Activated CD8-positive, alpha-beta memory T cell treated with anti-CD3 and anti-CD28 coated beads for 24 hours (primary cell): ENCODE measurements at places on chromosomes 3 and 15.

DNA sequence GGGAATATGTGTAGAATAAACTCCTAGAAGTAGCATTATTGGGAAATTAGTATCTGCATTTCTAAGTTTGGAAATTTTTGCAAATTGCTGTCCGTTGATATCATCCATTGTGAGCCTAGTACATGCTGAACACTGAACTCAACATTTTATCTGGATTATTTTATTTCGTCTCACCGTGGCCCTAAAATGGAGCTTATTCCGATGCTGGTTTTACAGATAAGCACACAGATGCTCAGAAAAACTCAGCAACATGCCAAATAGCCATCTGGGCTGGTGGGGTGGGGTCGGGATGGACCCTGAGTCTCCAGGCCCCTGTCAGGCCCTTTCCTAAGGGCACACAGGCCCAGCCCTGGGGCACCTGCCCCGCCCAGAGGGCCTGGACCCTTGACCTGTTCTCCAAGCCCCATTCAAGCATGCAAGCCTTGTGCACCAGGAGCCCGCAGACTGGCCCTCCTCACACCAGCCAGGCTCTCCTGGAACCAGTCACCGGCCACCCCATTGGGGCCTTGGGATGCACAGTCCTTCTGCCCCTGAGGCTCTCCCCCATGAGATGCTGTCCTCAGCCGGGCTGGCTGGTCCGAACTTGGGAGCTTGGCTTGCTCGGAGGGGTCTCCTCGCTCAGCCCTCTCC lies 20.7 kb upstream of the KLF13 start:
- DNase-seq = peak; percentile 50

GRCh38 chr3:131193641-131194238 lies 167.1 kb downstream of the NEK11 start:
- DNase-seq = no peak

- no peak for DNase-seq
These were observed 251.9 kb downstream of the TJP1 start for GRCh38 chr15:29570121-29570947.

GRCh38 chr15:78197632-78198031 lies 36.7 kb downstream of the ACSBG1 start:
- DNase-seq = no peak

DNA sequence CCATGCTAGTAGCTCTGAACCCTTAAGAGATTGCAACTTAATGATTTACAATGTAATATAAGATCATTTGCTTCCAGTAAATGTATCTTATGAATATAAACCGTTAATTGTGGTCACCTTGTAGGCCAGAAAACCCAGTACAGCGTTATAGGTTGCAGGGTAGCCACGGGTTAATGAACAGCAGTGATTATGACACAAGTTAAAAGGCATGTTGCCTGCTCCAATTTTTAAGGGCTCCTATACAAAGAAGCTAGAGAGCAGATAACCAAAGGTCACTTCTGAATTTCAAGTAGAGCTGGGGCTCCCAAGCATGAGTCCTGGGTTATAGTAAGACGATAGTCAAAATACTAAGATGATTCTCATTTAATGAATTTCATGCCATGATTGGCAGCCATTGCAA lies 13.5 kb downstream of the GUCA1C start:
- DNase-seq = no peak

DNA sequence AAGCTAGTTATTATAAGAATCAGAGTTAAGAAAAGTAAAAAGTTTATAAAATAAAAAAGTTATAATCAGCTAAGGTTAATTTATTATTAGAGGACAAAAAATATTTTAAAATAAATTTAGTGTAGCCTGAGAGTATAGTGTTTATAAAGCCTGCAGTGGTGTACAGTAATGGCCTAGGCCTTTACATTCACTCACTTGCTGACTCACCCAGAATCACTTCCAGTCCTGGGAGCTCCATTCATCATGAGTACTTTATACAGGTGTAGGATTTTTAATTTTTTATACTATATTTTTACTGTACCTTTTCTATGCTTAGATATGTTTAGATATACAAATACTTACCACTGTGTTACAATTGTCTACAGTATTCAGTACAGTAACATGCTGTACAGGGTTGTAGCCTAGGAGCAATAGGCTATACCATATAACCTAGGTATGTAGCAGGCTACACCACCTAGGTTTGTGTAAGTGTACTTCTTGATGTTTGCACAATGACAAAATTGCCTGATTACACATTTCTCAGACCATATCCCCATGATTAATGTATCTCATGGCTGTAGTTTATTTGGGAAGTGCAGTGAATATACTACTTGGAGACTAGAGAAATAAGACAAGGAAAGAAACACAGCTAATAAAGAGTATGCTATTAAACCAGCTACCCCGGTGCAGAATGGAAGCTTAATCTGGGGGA lies 101.9 kb upstream of the GALNT15 start:
- no peak for DNase-seq

DNA sequence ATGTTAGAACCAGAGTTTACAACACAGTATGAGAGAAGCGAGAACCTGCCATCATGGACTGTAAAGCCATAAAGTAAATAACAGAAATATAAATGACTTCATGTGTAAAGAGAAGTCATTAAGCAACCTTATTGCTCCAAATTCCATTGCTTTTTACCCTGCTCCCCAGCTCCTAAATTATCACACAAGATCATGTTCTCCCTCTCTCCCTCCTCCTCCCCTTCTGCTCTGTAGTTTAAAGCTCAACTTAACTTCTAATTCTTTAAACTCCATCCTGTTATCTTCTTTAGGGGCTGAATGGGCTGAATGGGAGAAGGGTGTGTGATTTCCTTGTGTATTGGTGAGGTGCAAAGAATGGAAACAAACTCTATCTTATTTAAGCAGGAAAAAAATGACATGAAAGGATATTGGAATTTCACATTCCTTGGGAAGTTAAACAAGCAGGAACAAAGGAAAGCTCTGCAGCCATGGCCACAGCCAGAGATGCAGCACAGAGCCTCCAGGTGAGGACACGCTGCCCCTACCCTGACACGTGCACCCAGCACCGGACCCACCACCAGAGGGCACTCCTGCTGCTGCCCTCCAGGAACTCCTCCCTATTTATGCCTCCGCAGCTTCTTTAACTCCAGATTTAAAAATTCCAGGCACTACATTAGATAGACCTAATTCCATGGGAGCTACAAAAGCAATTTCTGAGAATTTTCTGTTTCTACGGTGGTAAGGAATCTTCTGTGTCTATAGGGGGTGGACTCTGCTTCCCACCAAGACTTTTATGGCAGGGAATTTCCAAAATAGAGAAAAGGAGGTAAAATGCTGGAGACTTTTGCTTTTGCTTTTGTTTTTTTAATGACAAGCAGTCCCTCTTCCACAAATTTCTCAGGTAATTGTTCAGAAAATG lies 76.9 kb upstream of the ABI3BP start:
- DNase-seq = peak; percentile 76

DNA sequence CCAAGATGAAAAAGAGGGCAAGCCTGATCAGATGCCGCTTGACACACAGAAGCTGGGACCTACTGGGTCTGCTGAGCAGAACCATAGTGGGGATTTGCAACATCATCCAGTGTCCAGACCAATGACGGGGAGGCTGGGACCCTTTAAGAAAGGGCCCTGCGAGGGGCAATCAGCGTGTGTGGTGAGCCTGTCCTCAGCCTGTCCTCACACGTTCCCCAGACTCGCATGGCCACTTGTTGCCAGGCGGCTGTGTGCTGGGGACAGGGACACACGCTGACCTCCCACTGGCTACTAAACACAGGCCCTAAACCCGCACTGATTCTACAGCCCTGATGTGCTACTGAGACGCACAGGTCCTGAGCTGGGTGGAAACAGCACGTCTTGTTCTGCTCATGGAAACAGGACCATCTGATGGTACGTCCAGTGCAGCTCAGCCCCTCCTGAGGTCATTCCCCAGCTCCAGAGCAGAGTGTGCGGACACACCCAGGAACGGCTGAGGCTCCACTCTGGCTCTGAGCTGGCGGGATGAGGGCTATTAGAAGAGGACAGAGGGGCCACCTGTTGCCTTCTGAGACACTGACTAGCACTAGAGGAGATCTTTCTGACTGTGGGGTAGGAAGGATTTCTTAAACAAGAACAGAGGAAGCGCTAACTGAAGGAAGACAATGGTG lies 24.4 kb downstream of the PCSK6 start:
- DNase-seq = no peak

DNA sequence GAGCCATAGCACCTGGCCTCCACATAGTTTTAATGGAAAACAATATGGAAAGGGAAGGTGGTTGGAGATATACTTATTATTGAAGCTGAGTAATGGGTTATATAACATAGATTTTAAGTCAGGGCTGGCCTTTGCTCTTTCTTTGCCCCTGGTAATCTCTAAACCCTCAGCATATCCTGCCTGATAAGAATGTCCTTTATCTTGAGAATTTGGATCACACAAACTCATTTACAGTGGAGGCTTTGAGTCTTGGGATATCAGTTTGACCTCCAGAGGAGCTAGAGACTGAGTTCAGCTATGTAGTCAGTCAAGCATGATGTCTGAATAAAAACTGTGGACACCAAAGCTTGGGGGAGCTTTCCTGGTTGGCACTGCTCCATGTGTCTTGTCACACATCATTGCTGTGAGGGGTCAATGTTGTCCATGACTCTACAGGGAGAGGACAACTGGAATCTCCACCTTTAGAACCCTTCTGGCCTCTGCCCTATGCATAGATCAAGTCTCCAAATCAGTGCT lies 9.0 kb upstream of the C3orf33 start:
- no peak for DNase-seq

GRCh38 chr3:53696401-53697172 lies 149.6 kb downstream of the CHDH start:
- no peak for DNase-seq

- no peak for DNase-seq
These were observed 422.2 kb upstream of the SGO1 start for GRCh38 chr3:20608054-20608738.

DNA sequence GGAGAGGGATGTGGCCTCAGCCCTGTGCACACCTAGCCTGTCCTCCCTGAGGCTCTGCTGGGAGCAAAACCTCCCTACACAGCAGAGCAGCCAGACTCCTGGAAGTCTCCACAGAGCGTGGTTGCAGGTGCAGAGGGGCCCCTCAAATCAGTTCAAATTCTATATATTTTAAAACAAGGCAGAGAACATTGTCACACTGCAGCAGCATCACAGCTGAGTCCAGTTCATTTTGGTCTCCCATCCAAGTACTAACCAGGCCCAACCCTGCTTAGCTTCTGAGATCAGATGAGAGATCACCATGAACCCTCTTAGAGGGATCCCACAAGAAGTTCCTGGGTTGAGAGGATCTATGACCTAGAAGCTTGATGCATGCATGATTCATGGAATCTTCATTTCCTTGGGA lies 331.0 kb upstream of the RGMA start:
- no peak for DNase-seq

- DNase-seq = no peak
These were observed 29.0 kb upstream of the DENND4A start for GRCh38 chr15:65821070-65821469.

- no peak for DNase-seq
These were observed 236.0 kb upstream of the ZNF717 start for GRCh38 chr3:76021376-76021775.

DNA sequence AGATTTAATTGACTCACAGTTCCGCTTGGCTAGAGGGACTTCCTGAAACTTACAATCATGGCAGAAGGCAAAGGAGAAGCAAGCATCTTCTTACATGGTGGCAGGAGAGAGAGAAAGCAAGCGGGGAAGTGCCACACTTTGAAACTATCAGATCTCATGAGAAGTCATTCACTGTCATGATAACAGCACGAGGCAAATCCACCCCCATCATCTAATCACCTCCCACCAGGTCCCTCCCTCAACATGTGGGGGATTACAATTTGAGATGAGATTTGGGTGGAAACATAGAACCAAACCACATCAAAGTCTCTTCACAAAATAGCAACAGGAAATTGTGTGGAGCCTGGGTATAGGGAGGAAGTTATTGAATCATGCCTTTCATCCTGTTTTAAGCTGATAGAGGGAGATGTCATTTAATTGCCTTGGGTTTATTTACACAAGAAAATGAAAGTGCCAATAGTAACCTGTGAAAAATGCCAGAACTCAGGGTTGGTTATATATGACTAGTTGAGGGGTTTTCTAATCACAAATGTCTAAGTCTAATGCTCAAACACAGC lies 624.8 kb upstream of the LMCD1 start:
- DNase-seq = peak; percentile 60

DNA sequence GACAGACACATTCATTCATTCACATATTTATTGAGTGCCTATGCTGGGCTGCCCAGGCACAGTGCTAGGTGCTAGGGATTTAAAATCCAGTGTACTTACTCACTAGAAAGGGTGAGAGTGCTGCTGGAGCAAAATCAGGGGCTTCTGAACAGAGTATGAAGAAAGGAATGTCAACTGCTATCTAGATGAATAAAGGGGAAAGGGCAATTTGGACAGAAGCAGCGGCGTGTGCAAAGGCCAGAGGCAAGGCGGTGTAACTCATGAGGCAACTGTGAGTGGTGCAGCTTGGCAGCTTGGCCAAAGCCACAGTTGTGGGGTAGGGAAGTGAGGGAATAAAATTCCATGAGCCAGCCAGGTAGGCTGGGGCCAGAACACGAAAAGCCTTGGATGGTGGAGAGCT lies 76.7 kb downstream of the RAD18 start:
- DNase-seq = no peak

DNA sequence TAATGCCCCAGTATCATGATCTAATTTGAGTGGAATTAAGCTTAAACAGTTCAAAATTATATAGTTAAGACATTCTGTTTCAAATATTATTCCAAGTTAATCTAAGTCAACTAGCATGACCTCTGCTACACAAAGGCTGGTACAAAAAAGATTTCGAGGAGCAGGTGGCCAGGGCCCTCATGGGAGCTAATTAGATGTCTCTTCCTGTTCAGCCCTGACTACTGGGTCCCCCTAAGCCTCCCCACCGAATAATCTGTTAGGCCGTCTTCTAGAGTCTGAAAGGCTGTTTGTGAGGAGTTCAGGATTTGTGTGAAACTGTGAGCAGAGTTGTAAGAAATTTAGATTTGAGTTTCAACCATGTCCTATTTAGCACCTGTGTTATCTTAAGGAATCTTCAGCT lies 75.4 kb downstream of the PPM1L start:
- DNase-seq = no peak

DNA sequence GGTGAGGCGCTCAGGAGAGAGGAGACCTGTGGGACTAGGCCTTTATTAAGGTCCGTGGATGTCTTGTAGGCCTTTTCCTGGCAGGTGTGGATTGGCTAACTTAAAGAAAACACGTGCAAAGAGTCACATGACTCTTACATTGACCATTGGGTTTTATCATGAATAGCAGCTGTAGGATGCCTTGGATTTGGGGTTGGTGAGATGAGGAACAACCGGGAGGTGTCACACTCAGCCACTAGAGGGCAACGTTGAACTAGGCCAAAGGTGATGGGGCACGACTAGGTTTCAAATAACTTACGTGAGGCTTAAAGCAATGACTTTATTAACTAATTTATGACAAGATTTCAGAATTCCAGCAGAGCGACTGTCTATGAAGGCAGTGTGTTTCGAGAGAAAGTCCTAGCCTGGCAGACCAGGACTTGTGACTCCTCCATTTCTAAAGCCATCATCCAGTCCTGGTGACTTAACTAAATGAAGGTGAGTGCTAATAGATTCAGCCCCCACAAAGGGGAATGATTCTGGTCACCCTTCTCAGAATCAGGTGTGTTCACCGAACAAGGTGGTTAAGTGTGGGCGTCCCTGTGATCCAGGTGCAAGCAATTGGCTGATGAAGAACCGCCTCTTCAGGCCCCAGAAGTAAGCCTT lies 345.6 kb downstream of the MCTP2 start:
- no peak for DNase-seq

GRCh38 chr15:51935466-51936104 lies 36.0 kb downstream of the LEO1 start:
- DNase-seq = no peak

- DNase-seq = no peak
These were observed 6.5 kb downstream of the METTL6 start for GRCh38 chr3:15420871-15421270.

- no peak for DNase-seq
These were observed 25.4 kb downstream of the RUVBL1 start for GRCh38 chr3:128098234-128098633.
